ENCODE measurements at places on chromosomes 2 and 18.

DNA sequence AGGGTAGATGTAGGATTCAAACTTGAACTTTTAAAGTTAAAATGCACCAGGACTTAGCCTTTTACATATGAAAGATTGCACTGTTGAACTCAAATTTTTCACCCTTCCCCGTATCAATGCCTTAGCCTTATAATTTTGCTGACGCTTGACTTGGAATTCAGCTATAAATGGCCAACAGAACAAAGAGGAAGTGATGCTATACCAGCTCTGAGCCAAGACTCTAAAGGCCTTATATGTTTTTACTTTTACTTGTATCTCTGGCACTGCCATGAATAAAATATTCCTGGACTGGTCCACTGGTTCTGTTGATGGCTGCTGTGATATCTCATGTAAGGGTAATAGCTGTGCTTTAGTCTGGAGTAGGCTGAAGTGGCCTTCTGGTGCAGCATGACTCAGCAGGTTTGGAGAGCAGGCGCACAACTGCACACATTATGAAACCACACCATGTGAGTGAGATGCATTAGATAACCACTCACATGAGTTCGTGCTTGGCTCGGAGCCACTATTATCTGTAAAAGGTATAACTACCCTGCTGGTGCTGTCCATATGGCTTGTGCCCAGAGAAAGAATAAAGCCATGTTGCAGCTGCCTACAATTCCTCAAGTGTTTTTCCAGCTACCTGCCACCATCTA is 8.4 kb upstream of the IER3IP1 start:
- DNase-seq = peak; percentile 30

- peak; percentile 72 for DNase-seq
Observed at GRCh38 chr2:177332026-177332991, 60.3 kb upstream of the AGPS start.

DNA sequence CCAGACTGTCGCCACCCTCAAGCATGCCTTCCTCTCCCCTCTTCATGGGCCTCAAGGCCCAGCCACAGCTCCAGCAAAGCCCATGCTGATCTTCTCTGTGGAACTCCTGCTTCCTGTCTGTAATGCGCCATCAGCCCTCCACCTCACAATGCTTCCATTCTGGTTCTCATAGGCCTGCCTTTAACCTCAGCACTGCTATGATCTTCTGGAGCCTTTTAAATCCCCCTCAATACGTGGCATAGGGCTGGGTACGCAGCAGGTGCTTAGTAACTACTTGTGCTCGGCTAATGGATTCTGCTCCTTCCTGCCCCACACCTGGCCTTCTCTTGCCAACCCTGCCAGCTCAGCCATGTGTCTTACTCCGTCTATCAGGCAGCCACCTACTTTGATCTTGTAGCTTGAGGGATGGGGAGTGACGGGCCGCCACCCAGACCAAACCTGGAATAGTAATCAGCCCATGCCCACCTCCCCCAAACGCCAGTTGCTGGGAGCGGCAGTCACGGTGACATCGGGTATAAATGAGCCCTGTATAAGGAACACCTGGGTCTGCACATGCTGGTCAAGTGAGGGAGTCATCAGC is 106.7 kb upstream of the MCFD2 start:
- no peak for DNase-seq

DNA sequence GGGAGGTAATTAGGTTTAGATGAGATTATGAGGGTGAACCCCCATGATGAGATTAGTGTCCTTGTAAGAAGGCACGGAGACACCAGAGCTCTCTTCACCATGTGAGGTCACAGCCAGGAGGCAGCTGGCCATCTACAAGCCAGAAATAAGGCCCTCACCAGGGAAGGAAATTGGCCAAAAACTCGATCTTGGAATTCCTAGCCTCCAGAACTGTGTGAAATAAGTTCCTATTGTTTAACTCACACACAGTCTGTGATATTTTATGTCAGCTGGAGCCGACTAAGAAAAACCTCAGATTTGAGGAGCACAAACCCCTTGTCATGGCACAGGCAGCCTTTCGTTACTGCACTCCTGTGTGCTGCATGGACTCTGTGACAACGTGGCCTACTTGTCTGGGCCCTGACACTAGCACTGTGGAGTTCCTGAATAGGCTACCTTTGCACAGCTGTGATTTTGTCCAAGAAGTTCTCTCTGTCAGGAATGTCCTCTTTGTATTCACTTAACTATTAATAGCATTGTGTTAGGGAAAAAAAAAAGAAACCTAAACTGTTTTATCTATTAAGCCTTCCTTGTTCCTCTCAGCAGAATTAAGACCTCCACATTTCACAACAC is 319.8 kb downstream of the TDRD15 start:
- DNase-seq = no peak

DNA sequence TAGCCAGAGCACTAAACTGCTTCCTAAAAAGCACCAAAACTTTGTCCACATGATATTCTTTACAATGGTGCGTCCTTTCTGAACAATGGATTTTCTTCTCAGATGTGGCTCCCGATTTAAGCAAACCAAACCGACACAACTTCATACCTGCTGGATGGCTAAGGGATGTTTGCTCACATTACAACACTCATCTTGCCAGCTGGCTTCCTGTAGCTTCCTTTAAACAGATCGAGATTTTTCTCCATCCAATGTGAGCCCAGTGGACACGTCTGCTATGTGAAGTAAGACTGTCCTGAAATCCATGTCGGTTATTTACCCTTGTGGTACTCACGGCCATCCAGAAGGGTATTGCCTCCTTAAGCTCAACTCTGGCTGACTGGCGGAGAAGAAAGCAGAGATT is 126.5 kb downstream of the MAPK4 start:
- DNase-seq = no peak

- peak; percentile 47 for DNase-seq
Observed at GRCh38 chr2:127105656-127106456, 1.1 kb downstream of the BIN1 start.

- DNase-seq = no peak
Observed at GRCh38 chr2:149630445-149630844, 42.9 kb upstream of the MMADHC start.

DNA sequence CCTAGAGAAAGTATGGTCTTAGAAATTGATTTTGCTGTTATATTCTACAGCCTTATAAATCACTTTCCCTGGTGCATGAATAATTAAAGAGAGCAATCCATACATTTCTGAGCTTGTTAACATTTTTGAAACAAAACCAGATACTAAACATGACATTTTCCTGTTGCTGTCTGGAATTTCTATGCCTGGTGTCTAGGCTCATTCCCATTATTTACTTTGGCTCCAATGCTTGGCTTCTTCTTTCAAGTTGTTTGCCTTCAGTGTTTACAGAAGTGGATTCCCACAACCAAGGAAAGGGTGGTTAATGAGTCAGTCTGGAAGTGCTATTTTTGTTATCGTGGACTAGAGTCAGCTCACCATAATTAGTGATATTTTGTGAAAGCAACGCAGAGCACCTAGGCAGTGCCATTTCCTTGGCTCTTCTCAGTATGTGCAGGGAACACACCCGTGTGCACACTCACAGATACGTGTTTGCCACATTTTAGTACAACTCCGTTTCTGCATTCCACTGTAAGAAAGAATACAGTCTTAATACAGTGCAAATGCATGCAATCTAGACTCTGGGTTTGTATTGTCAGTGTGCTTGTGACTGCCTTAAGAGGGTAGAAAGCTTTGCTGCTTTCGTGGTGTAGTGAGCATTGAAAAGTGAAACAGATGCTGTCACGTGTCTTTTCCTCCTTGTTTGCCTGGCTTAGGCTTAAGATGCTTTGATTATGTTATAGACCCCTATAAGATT is 185.0 kb upstream of the RASGRP3 start:
- peak; percentile 70 for DNase-seq

DNA sequence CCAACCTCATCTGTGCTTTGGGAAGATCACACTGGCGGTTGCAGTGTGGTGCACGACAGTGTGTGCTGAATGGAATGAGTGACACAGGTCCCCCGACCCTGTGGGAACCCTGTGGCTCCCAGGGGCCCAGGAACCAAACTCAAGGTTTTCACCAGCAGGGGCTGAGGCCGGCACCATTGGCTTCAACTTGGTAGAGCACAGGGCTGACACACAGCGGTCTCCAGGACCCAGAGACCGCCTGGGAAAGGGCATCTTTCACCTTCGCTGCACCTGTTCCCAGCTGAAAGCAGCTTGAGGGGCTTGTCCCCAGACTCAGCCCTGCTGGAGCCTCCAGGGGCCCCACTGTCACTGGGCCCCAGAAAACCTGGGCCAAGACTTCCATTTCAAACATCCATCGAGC is 59.0 kb upstream of the ODC1 start:
- DNase-seq = no peak

DNA sequence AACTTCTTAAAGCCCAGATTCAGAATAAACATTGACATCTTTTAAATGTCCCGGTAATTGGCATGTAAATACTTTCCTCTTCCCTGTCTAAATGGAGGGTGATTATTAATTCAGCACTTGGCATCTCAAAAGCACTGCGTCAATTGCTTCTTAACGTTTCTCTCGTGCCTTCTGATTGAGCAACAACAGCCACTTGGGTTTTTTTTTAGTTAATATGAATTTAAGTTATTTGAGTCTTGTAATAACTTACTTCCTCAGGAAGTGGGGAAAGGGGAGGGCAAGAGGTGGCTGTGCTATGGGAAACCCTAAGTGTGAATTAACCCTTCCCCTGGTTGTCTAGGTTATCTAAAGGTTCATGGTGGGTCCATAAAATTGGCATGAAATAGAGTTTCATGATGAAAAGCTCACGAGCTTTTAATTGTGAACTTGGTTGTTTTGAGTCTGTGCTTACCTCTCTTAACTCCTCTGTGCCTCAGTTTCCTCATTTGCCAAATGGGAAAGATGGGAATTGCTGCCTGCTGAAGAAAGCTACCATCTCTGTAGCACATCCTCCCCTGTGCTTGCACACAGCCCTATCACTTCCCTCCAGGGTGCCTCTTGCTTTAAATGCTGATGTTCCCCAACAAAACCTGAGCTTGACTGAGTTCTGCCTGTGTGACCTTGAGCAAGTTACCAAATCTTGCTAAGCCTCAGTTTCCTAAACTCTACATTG is 126.3 kb upstream of the BCL2L11 start:
- DNase-seq = no peak

DNA sequence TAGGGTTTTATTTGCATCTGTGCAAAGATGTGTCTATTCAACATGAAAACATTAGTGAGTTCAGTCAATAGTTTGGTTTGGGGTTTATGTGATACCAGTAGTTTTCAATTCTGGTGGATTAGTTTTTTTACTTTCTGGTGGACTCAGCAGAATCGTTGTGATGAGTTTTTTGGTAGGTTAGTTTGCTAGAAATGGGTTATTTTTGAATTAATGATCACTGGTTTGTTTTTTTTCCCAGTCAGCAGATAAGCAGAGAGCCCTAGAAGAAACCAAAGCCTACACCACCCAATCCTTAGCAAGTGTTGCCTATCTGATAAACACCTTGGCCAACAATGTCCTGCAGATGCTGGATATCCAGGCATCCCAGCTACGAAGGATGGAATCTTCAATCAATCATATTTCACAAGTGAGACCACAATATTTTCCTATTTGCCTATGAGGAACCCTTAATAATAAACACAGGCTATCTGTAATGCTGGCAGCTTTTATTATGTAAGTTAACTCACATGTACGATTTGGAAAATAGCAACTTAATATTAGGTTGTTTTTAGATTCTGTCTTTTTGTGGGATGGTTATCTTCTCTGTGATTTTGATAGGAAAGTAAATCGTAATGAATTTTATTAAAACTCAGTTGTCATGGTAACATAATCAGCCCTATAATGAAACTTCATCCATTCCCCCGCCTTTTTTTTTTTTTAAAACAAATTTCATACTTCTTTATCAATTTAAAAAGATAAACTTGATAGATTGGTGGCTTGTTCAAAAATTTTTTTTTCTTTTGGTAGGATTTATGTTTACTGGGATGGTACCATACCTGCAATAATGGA is 38.7 kb downstream of the ABI2 start:
- no peak for DNase-seq

DNA sequence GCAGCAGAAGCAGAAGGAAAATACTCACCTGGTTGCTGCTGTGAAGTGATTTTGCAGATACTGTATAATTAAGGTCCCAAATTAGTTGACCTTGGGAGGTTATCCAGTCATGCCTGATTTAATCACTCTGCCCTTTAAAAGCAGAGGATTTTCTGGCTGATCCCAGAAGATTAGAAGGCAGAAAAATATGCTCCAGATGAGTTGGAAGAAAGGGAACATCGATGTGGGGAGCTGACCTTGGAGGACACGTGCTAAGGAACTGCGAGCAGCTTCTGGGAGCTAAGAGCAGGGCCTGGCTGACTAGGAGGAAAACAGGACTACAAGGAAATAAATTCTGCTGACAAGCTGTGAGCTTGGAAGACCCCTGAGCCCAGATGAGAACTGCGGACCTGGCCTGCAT is 13.3 kb upstream of the DYM start:
- DNase-seq = no peak

DNA sequence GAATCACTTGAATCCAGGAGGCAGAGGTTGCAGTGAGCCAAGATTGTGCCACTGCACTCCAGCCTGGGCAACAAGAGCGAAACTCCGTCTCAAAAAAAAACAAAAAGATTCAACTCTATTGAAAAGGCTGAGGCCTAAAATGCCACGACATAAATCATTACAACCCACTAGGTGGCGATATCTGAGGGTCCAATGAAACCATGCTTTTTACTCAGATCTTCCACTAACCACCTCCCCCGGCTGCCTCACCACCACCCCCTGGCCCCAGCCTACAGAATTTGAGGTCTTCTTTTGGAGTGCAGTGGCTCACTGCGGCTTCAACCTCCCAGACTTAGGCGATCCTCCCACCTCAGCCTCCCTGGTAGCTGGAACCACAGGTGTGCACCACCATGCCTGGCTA is 57.5 kb downstream of the AP1S3 start:
- DNase-seq = peak; percentile 43
